ENCODE measurements at places on chromosomes 7 and 10.
A peak's percentile ranks its signal among the peaks of the same experiment; 100 is the strongest.

DNA sequence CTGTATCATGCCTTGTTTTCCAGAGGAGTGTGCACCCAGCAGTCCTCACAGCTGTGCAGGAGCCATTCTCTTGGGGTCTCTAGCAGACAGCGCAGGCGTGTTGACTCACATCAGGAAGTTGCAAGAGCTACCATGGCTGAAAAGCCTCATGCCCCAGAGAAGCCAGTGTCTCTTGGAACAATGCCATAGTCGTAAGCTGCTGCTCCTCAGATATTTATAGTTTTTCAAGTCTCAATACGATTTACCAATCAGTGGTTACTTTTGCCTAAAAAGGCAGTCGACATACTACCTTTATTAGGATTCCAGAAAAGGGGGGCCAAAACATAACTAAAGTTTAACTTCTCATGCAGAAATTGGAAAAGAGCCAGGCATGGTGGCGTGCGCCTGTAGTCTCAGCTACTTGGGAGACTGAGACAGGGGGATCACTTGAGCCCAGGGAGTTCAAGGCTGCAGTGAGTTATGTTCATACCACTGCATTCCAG is 407.7 kb downstream of the PARD3 start:
- no peak for DNase-seq

DNA sequence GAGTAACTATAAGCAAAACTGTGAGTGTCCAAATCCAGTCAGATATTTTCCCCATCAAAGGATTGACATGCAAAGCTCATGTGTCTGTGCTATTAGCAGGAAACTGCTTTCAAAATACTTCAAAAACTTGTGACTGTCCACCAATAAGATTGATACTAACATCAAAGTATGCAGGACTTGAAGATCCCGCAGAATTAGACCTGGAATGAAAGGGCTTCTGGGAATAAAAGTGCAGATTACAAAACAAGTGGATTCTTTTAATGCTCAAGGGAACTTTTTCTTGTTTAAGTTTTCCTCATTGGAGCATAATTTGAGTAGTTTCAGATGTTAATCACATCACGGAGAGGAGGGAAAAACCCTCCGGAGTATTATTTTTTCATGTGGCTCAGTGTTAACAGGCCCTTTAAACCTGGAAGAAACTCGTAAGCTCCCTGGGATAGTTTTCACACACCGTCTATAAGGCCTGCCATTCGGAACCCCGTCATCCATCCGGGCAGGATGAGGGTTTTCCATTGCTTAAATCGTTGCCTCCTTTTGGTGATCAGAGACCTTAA is 33.9 kb upstream of the MKX start:
- no peak for DNase-seq

GRCh38 chr10:43673471-43673870 is 24.8 kb upstream of the ZNF32 start:
- DNase-seq: no peak

GRCh38 chr7:109552017-109552416 is 982.3 kb downstream of the DNAJB9 start:
- no peak for DNase-seq

GRCh38 chr7:107638594-107638993 is 22.0 kb upstream of the SLC26A4 start:
- no peak for DNase-seq

GRCh38 chr7:4550117-4550516 is 132.0 kb upstream of the FOXK1 start:
- no peak for DNase-seq

DNA sequence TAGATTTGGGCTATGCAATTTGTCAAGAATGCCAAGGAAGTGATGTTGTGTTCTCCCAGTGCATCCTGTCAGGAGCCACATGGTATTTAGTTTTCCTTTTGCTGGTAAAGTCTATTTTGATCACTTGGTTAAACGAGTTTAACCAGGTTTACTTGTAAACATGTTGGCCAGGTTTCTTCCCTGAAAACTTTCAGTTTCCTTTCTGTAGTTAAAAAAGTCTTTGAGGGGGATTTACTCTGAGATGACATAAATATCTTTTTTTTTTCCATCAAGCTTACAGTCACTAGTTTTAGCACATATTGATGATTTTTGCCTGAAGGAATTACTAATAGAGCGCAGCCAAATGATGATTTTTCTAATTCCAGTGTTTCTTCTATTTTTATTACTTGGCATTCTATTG is 320.5 kb downstream of the PHF14 start:
- DNase-seq: no peak

- no peak for DNase-seq
Observed at GRCh38 chr7:29647020-29647654, 83.5 kb downstream of the PRR15 start.

- no peak for DNase-seq
Observed at GRCh38 chr10:69839696-69840345, 38.1 kb downstream of the COL13A1 start.

DNA sequence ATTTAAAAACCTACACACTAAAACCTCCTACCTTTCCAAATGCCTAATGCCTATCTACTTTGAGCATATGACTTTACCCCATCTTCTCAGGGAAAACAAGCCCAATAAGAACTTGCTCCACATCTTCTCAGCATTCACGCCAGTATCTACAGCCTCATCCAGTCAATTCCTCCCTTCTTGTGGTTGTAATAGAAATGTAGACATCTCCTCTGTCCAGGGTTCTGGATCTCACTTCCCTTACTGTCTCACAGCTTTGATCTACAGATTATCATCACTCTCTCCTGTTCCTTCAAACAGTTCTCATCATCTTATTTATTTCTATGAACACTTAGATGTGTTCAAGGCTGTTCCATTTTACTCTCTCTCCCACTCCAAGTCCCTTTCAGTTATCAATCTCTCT is 70.4 kb upstream of the NOBOX start:
- DNase-seq: no peak

GRCh38 chr7:1961701-1962276 is 271.0 kb downstream of the MAD1L1 start:
- no peak for DNase-seq

DNA sequence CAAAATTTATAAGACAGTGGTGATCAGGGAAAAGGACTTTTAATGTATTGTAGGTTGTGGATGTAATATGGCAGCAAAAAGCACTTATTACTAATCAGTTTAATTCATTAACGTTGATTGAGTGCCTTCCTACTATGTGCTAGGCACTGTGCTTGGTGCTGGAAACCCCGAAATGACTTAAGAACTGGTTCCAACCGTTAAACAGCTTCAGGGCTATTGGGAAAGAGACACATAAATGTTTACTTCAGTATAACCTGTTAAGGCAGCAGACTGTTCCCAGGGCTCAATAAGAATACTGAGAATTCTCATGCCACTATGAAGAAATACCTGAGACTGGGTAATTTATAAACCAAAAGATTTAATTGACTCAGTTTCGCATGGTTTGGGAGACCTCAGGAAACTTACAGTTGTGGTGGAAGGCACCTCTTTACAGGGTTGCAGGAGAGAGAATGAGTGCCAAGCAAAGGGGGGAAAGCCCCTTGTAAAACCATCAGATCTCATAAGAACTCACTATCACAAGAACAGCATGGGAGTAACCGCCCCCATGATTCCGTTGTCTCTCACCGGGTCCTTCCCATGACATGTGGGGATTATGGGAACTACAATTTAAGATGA is 1.1 kb upstream of the SLC25A13 start:
- no peak for DNase-seq

DNA sequence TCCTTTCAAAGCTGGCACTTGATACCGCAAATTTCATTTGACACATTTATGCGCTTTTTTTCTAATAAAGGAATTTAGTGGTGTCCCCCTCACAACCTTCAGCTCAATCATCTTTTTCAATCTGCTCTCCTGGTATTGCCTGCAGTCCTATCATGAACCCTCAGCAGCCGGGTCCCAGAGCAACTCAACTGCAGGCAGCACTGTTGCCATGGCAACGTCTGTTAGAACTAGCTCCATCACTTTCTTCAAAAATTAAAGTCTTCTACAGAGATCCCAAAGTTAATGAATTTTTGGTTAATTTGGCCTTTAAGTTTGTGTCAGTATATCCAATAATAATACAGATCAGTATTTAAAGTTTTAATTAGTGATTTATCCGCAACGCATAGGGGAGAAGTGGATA is 136.1 kb upstream of the TARP start:
- DNase-seq: no peak

GRCh38 chr10:100370714-100371481 is 23.9 kb downstream of the SCD start:
- peak; percentile 55 for DNase-seq

GRCh38 chr10:131708225-131708880 is 192.5 kb upstream of the PPP2R2D start:
- DNase-seq: no peak

DNA sequence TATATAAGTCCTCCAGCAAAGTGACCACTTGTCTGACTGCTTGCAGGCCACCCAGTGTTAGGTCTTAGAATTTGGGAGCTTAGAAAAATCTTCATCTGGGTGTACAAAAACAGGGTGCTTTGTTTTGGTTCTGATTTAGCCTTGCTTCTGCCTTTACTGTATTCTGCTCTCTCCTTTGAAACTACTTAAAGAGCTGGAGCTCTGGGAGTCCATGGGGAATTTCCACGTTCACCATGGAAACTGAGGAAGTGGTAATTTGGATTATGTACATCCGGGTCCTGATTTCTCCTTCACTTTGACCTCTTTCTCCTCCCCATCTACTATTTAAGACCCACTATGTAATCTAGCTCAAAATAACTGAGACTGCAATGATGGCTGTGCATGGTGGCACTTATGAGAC is 103.0 kb downstream of the JAZF1 start:
- no peak for DNase-seq

GRCh38 chr7:52030722-52031121 is 714.1 kb upstream of the COBL start:
- no peak for DNase-seq

DNA sequence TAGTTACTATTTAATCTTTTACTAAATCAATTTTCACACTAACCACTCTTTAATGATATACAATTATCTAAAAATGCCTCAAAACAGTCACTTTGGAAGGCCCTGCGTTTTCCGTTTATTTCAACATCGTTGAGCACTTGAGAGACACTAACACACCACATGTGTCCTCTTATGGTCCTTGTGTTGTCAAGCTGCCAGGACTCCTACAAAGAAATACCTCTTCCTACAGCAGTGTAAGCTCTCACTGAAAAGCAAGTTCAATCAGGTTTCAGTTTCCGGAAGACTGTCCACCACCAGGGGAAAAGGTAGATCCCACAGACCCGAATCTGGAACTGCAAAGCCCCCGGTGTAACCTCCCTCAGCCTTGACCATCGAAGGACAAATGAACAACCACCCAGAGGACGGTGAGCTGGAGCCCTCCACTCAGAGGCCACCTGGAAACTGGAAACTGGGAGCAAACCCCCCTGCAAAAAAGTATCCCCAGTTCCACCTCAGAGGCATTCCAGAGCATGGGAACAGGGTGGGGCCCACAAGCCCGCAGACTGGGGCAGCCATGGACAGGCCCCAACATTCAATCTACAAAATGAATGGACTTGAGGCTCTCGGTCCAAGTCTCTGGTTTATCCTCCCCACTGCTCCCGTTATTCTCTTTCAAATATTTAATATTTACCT is 37.6 kb downstream of the KCNH2 start:
- no peak for DNase-seq

GRCh38 chr10:100615241-100615640 is 79.5 kb downstream of the HIF1AN start:
- DNase-seq: no peak

DNA sequence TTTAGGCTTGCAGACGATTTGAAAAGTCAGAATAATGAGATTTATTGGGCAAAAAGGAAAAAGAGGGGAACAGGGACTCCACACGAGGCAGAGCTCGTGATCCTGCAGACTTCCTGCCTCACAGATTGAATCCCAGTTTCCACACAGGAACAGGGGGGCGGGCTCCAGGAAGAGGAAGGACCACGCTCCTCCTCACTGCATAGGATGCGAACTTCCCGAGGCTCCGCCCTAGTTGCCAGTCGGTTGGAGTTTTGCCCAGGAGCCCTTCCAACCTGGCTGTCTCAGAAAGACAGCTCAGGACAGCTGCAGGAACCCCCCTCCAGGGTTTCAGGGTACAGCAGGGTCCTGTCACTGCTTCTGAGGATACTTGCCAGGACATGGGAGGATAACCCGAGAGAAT is 488.3 kb upstream of the ADARB2 start:
- no peak for DNase-seq

DNA sequence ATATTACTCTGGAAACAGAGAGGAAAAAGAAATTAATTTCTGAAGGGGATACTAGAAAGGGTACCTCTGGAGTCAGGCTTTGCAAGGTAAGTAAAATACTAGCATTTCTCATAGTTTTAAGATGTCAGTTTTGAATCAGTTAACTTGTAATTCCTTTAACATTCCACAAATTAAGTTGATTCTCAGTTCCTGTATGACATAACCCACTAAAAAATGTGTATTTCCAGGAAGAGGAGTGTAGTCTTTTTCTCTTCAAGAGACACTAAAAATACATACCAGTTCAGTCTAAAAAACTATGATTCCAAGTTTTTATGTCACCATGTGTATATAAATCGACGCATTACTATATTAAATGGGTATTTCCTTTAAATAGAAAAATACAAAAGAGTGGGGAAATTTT is 113.2 kb downstream of the CDK6 start:
- no peak for DNase-seq

GRCh38 chr7:146423446-146423845 is 306.8 kb downstream of the CNTNAP2 start:
- no peak for DNase-seq

DNA sequence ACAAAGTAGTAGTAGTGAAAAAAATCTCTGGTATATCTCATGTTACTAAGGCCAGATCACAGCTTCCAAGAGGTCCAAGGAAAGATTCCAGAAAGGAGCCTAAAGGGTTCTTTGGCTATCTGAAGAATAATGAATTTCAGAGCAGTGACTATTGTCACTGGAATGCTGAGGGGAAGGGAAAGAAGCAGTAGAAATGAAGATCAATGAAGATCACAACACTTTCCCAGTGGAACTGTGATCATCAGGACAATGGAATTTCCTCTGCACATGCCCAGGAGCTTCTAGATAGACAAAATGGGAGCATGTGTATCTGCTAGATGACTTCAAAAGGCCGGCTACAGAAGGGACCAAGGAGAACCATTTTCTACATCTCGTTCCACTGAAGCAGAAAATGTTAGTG is 219.5 kb upstream of the PHYHIPL start:
- no peak for DNase-seq

DNA sequence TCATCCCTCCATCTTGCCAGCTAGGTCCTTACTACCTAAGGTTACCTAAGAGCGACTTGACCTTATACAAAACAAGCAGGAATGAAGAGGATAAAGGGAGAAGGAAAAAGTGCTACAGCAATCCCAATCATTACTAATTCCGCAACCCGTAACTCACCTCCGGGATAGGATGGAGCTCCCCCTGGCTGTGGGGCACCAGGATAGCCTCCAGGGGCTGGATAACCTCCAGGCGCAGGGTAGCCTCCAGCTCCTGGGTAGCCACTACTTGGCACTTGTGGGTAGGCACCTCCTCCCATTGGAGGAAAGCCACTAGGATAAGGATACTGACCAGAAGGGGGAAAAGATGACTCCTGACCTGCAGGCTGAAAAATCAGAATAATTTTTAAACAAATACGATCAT is 15.8 kb downstream of the ANXA7 start:
- no peak for DNase-seq

- DNase-seq: no peak
Observed at GRCh38 chr10:88343761-88344484, 239.2 kb downstream of the RNLS start.

Data from AG08396 (cell line).